ENCODE measurements at places on chromosomes 5 and 9. TPM values are rescaled to one million over a fixed set of nuclear protein-coding genes. Genes with fewer than 3 reads are reported as not detected.

Gene PCDHA2
- not detected for total RNA-seq

Gene PCDHGA4
- total RNA-seq = 15.6 TPM

Gene CFAP157
- not detected for total RNA-seq

Gene EFNA5
- 40.9 TPM for total RNA-seq

Gene IL17B
- total RNA-seq = not detected

- no peak for DNase-seq
These were observed 7.2 kb downstream of the SNAPC4 start for GRCh38 chr9:136392538-136393449.

DNA sequence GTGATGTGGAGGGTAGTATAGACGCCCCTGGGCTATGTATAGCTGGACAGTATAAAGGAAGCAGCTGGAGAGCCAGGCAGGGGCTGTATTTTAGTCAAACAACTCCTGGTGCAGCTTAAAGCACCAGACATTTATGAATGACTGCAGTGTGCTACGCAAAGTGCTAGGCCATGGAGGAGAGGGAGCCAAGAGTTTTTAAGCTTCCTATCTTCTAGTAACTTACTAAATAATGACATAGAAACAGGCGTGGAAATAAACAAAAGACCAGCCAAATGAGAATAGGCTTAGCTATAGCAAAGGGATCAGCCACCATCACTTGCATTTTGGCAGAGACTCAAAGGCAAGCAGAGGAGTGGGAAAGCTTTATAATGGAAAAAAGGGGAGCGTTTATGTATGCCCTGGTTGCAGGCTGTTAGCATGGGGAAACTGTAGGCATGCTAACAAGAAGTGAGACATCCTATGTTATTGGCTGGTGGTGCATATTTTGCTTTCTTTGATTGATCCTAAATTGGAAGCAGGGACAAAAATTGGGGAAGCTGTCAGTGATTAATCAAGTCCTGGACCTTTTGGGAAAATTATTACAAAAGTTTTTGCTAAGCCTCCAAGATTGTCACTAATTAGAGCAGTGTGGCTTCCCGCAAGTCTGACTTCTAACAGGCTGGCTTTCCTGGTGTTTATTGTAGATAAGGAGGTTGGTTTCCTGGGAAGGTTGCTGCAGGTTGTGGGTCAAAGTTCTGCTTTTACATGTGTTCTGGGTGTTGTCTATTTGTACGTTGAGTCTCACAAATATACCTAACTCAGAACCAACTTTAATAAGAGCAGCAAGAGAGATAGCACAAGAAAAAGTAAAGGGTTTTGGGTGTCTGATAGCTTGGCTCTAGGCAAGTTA is 46.6 kb downstream of the RAB3C start:
- no peak for DNase-seq

GRCh38 chr9:5767968-5768932 is 64.7 kb downstream of the ERMP1 start:
- DNase-seq = no peak

DNA sequence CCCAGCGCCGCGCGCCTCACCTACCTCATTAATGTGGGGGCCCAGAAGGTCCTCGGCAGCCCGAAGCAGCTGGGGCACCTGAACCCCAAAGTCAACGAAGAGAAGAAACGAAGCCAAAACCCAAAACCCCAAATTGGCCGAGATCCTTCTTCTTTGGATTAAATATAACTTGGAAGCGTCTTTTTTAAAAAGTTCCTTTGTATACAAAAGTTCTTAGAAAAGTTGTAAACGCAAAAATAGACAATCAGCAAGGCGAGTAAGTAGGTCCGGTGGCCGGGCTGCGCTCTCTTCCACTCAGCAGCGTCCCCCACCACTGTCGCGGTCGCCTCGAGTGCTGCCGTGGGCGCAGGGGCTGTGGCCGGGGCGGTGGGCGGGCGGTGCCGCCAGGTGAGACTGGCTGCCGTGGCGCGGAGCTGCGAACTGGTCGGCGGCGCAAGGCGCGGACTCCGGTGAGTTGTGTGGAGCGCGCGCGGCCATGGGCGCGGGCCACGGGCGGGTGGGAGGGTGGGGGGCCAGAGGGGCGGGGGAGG is 360 bp downstream of the KLF4 start:
- DNase-seq = no peak

DNA sequence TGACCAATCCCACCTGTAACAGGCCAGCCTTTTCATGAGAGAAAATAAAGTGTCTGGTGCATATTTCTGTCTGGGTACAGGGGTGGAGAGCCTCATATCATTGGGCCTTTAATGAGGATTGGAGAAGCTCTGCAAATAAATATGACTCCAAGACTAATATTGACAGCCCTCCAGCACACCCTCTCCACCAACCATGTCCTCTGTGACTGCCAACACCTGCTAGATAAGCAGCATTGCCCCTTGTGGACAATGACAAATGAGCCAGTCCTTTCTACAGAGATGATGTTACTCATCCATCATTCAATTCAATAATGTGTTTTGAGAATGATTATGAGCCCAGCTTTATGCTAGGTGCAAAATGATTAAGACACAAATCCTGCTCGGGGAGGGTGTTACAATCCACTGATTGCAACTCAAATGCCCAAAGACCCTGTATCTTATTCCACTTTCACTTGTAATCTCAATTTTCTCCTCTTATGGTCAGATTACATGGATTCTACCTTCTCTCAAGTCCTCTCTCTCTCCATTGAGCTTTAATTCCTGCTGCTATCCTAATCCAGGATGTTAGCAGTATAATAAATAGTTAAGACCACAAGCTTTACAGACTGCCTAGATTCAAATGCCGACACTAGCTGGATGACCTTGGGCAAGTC is 2.1 kb upstream of the GFRA3 start:
- no peak for DNase-seq

DNA sequence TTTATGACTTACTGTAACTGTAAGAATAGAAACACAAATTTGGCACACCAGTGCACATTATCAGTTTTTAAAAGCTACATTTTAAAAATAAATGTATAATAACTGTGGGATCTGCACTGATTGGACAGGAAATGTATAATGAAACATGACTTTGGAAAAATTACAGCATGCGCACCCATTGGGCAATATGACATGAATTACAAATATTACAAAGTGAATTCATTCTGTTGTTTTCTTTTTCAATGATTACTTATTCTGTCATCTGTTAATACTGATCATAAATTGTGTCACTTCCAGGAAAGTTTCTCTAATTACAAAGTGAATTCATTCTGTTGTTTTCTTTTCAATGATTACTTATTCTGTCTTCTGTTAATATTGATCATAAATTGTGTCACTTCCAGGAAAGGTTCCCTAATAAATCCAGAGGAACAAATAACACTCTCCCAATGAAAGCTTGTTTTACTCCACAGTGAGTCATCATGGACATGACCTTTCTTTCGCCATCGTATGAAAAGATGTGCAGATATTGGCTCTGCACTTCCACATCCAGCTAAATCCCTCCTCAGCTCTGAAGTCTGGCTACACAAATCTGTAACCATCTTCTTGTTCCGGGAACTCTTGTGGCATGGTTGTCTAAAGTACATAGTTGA is 297.0 kb upstream of the HAPLN1 start:
- no peak for DNase-seq

- DNase-seq = peak; percentile 90
These were observed 42.3 kb downstream of the MACROH2A1 start for GRCh38 chr5:135356522-135357318.

- no peak for DNase-seq
These were observed 692.4 kb downstream of the MTRR start for GRCh38 chr5:8561224-8561840.

- no peak for DNase-seq
These were observed 394.5 kb downstream of the ICE1 start for GRCh38 chr5:5816960-5817359.

DNA sequence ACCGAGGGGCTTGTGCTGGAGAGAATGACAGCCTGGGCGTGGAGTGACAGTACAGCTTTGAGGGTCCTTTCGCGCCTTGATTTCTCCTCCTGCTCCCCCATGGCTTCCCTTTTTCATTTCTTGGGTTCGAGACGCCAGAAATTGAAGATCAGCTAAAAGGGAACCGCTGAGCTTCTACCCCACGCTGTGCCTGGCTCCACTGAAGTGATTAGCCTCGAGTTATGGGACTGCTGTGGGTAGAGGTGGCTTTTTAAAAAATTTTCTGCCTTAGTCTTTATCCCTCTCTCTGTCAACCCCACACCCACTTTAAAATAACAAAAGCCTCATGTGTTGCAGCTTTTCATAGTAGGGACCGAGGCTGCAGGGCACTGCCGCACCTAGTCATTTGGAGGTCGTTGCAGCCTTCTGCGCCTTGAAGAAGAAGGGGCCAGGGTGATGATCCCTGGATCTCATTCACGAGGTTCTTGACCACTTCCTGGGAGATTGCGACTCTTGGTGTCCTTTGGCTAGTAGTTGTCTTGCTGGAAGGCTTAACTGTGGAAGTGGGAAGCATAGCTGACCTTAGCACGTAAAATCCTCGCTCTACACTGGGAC is 603 bp downstream of the PPIP5K2 start:
- no peak for DNase-seq

- no peak for DNase-seq
These were observed 1590.2 kb downstream of the EFNA5 start for GRCh38 chr5:106080535-106080934.

DNA sequence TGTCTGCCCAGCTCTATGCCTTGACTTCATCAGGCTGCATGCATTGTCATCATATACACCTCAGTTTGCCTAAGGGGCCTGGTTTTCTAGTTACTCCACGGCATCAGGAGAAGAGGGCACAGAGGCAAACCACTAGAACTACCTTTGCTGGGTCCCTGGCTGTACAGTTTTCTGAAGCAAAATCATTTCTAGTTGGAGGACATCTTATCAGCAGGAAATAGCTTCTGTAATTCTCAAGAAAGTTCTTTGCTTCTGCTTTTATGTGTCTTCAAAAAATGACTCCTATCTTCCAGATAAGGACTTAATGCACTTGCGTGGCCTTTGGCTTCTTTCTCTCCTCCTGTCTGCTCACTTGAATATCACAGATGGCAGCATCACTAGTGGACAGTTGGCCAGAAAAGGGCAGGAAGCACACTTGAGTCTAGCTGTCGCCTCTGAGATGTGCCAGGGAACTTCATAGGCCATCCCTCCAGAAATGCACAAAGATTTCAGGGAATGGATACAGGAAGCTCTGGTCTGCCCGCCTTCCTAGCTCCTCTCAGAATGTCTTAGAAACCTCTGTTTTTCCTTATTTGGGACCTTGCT is 22.4 kb upstream of the LTC4S start:
- no peak for DNase-seq

DNA sequence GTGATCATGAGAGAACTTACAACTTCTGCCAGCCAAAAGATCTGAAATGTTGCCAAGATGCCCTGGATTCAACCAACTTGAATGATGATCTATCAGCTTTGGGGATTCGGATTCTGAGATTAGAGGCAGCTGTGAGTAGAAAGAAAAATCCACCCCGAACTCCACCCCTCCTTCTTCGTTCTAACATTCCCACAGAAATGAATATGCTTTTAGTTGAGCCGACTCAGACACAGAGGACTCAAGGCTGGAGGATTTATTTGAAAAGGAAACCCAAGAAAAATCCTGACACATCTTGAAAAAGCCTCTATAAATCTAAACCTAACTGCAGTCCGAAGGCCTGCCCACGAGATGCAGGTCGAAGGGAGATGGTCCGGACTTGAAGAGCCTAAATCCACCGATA is 275.0 kb downstream of the GAS1 start:
- no peak for DNase-seq

- no peak for DNase-seq
These were observed 40.6 kb downstream of the SEMA5A start for GRCh38 chr5:9505225-9505624.

GRCh38 chr5:518721-519120 is 5.5 kb downstream of the SLC9A3 start:
- no peak for DNase-seq

DNA sequence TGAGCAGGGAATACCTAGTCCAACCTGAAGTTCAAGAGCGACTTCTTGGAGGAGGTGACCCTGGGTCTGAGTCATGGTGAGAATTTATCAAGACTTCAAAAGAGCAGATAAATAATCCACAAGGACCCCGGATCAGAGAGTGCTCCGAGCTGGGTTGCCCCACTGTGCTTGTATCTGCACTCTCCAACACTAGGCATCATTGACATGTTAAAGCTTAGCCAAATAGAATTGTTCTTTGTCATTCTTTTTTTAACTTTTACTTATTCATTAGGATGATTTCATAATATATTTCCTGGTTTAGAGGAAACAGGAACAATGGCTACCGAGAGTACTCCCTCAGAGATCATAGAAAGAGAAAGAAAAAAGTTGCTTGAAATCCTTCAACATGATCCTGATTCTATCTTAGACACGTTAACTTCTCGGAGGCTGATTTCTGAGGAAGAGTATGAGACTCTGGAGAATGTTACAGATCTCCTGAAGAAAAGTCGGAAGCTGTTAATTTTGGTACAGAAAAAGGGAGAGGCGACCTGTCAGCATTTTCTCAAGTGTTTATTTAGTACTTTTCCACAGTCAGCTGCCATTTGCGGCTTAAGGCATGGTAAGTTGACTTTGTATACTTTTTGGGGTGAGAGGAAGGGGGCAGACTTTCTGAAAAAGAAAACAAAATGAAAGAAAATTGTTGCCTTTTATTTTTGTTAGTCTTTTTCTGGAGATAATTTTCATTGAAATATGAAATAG is at the start of gene CARD6:
TSS of gene CARD6 (plus strand) at position 300 of the 738 bp plus-strand sequence. CDS start at position 316, 16 bp downstream.
- DNase-seq = no peak

DNA sequence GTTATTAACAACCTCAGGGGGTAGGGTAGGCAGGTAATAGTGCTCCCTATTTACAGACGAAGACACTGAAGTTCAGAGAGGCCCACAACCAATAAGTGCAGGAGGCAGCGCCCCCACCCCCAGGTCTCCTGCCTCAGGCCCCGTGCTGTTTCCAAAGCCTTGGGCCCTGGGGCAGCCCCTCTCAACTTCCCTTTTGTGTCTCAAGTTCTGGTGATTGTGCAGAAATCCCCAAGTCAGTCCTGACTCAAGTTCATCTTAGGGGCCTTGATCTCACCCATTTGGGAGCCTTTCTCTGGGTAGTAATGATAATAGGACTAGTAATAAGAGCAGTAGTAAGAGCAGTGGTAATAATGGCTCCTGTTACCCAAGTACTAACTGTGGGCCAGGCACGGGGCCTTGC is 35.5 kb upstream of the ASS1 start:
- DNase-seq = no peak

DNA sequence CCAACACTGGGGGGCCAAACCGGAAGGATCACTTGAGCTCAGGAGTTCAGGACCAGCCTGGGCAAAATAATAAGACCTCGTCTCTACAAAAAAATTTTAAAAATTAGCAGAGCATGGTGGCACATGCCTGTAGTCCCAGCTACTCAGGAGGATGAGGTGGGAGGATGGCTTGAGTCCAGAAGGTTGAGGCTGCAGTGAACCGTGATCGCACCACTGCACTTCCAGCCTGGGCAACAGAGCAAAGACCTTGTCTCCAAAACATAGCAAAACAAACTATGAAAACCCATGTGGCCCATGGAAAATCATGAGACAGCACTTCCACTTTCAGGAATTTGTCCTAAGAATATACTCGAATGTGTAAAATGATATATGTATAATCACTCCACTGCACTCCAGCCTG is 6.1 kb downstream of the SETX start:
- DNase-seq = no peak
